ENCODE measurements at places on chromosomes 4 and X. TPM values are rescaled to one million over a fixed set of nuclear protein-coding genes. Genes with fewer than 3 reads are reported as not detected.

DNA sequence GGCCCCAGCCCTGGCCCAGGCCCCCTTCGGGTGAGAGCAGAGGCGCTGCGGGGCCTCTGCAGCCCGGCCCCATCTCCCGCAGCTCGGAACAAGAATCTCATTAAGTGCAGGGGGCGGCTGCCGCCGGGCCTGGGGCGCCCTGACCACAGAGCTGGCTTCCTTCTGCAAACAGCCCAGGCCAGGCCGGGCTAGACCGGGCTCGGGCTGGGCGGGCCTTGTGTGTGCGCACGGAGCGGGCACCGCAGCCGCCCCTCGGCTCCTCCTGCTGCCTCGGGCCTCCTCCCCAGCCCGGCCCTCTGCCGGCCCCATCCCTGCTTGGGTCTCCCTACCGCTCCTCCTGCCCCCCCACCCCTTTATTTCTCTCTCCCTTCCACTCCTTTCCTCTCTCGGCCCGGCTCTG lies 83.3 kb downstream of the EFNB1 start:
- no peaks in the 10 kb centered on the region for H3K27me3 ChIP-seq
- H3K4me3 ChIP-seq = no peak overlapping the region
- H3K4me1 ChIP-seq = peaks cover 6% of the 10 kb centered on the region
- no peak for DNase-seq
- H3K27ac ChIP-seq = no peak overlapping the region

EPHA5 gene
- total RNA-seq = 6.0 TPM

TRIM61 gene
- 2.0 TPM for total RNA-seq

TRAPPC11 gene
- 29.1 TPM for total RNA-seq

DNA sequence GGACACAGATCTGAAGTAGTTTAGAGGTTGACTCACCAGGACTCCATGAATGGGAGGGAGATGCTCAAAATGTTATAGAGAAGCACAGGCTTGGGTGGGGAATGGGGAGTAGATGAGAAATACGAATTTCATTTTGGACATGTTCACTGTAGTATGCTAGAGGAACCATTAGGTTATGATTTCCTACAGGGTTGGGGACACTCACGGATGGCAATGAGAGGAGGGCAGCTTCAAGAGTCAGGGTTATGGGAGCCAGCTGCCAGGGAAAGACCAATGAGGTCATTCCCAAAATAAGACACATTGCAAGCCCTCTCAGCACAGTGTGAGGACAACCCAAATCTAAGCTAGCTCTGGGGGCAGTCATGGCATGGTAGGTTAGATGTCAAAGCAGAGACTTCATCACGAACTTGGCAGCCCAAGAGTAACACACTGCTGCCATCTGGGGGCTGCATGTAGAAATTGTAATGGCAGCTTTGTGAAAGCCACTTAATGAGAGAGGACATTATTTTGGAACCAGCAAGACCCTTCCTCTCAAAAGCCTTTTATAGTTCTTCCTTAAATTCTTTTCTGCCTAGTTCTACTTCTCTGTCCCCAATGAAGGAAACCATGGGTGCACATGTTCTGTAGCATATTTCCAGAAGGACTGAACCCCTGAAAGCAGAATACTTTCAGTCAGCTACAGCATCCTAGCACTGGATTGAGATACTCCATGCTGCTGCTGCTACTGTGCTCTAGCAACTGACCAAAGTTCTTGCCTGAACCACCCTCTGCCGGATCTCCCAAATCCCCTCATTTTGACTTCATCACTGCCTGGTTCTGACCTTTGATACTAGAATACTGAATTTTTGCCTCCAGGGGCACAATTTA lies 16.2 kb upstream of the ZCCHC12 start:
- H3K4me3 ChIP-seq = no peak overlapping the region
- H3K27me3 ChIP-seq = no peaks in the 10 kb centered on the region
- H3K27ac ChIP-seq = no peak overlapping the region
